ENCODE measurements at places on chromosomes 3 and 15. TPM values are rescaled to one million over a fixed set of nuclear protein-coding genes. Genes with fewer than 3 reads are reported as not detected.

DNA sequence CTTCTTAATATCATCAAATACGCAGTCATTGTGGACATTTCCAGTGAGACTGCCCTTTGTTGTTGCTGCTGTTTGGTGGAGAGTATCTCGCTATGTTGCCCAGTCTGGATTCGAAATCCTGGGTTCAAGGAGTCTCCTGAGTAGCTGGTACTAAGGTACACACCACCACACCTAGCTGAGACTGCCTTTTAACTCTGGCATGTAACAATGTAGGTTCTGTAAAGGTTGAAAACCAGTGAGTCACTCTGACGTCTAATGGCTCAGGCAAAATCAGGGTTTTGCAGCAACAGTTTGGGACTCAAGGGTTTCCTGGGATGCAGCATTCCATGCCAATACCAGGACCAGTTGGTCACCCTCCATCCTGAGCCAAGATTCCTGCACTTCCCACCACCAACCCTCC is 52.2 kb downstream of the AQP9 start:
- peak; percentile 28 for DNase-seq

- peak; percentile 56 for DNase-seq
Measured at GRCh38 chr3:187291512-187292132, at the start of gene MASP1. Gene MASP1, minus strand, starts transcription at chr3:187291737. Its CDS starts 105 bp downstream, at chr3:187291632.

- DNase-seq: no peak
Measured at GRCh38 chr15:26472661-26473060, 300.2 kb downstream of the GABRB3 start.

DNA sequence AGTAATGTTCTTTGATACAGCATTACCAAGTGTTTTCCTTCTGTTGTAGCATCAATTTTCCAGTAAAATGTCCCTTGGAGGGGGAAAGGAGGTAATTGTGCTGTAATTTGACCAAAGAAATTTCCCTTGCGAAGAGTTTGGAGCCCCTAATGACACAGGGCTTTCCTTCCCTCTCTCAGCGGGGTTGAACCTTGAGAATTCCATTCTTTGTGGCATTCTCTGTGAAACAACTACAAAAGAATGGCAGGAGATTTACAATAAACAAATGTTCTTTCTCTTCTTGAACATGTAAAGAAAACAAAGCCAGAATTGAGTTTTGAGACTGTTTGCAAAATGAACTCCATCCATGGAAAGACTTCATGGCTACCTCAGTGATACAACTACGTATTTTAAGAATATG is 53.4 kb downstream of the SIDT1 start:
- no peak for DNase-seq

GRCh38 chr3:124467980-124468902 is 262.0 kb upstream of the UMPS start:
- peak; percentile 29 for DNase-seq

DNA sequence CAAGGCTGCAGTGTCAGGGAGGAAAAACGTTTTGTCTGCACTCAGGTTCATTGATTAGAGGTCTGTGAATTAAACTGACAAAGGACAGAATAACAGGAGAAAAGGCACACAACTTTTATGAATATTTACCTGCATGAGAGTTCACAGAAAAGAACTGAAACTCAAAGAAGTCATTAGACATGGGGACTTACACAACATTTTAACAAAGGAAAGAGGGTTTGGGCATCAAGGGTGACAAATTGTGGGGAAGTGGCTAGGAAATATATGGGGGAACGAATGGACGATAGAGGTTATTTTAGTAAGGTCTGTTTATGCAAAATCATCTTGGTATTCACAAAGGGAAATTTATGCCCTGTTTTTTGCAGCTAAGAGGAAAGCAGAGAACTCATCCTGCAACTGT is 65.6 kb upstream of the C15orf39 start:
- no peak for DNase-seq

GRCh38 chr3:42314411-42314810 is 48.4 kb upstream of the CCK start:
- DNase-seq: no peak

GRCh38 chr15:91329914-91330313 is 229.9 kb downstream of the SV2B start:
- no peak for DNase-seq

DNA sequence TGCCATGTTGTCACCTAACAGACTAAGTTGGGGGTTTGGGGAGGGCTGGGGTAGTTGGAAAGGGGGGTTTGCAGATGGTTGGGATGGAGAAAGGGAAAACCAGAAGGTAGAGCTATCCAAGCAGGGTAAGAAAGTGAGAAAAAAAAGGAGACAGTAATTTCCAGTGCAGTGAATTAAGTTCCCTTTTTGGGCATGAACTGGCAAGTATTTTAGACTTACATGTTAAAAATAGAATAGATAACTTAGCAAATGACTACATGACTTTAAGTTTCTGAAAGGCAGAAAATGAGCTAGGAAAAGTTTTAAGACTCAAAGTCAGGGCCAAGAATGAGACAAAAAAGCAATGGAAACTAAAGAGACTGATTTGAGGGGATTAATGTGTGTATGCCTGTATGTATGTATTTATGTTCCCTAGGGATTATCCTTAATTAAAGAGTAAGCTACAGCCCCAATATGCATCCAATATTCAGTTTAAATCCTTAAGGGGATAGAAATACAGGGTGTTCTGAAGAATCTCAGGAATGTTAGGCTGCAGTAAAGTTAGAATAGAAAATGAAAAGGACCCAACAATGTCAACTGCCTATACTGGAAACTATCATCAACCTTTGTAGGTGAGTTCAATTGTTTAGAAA is 285.2 kb upstream of the MME start:
- DNase-seq: no peak

- peak; percentile 46 for DNase-seq
Measured at GRCh38 chr3:3170998-3171397, 8.5 kb downstream of the CRBN start.

DNA sequence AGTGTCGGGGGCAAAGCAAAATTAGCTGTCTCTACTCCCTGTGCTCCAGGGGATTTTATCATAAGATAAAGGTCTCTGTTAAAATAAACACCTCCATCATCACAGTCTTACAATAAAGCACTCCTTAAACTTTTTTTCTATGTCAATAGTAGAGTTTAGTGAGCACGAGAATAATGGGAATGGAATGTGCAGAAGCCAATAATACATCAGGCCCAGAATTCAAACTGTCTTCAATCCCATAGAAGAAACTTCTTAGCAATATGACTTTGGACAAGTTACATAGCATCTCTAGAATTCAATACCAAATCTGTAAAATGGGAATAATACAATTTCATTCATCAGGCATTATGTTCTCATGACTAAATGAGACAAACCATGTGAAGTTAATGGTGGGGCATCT is 49.0 kb upstream of the EPHA3 start:
- DNase-seq: no peak

DNA sequence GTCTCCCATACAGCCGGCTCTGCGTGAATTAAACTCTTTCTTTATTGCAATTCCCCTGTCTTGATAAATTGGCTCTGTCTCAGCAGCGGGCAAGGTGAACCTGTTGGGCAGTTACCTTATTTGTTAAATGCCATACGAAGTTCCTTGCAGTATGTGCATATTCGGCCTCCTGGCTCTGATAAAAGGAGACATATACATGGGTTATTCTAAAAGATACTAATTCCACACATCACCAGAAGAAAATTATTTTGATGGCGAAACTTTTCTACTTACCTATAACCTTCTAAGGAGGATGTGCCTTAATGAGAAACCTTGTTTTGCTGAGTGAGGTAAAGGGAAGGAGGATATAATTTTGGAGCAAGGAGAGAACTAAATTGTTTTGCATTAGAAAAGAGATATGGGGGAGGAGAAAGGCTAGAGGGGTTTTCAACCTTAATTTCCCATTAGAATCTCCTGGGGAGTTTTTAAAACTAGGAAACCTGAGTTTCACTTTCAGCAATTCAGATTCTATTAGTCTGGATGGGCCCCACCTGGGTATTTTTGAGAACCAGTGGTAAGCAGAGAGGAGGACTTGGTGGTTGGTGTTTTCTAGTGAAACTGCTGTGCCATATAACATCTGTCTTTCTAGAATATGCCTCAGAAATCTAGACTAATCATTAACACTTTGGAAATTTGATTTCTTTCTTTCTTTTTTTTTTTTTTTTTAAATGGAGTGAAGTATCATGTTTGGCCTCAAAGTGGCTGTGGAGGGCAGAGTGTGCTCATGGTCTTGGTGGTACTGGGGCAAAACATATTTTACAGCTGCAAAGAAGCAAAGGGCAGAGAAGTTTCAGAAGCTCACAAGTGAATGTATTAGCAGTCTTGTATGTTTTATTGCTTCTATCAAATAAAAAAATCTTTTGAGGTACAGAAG is 23.0 kb downstream of the NANOGP8 start:
- DNase-seq: no peak

- DNase-seq: peak; percentile 62
Measured at GRCh38 chr15:29822100-29822683, at the start of gene TJP1. Gene TJP1, minus strand, starts transcription at chr15:29822468. Its CDS starts 440 bp downstream, at chr15:29822028.

DNA sequence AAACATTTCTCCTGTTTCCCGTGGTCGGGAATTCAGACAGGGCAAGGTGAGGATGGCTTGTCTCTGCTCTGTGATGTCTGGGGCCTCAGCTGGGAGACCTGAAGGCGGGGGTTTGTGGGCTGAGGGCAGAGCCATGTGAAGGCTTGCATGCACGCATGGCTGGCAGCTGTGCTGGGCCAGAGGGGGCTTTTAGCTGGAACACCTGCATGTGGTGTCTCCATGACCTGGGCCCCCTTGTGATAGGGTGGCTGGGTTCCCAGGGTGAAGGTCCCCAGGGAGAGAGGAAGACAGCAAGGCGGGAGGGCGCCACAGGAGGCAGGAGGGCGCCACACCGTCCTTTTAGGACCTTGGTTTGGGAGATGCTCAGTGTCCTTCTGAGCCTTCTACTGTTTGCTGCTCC is 101.6 kb upstream of the PRR23E start:
- no peak for DNase-seq

- DNase-seq: no peak
Measured at GRCh38 chr3:72535772-72536171, 312.5 kb downstream of the SHQ1 start.

GRCh38 chr3:196788528-196788927 is 48.9 kb downstream of the PAK2 start:
- DNase-seq: no peak

GRCh38 chr3:42148982-42149432 is 57.9 kb downstream of the TRAK1 start:
- peak; percentile 86 for DNase-seq

GRCh38 chr15:99633655-99634054 is 67.9 kb downstream of the MEF2A start:
- no peak for DNase-seq

GRCh38 chr3:130950124-130950523 is 56.2 kb downstream of the ATP2C1 start:
- no peak for DNase-seq

DNA sequence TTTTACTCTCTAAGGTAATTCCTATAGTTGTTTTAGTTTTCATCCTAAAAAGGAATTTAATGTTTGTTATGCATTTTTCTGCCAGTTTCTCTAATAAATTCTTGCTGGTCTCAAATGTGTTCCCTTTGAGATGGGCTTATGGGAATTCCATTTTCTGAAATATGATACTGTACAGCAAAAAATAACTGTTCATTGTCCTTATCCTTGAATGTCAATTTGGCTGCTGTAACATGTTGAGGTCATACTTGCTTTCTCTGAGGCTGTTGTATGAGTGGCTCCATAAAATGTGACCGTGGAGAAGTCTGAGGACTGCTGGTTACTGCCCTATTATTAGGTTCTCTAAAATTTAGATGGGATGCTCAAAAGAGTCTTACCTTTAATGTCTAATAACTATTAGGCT is 266.5 kb downstream of the ADAMTS17 start:
- no peak for DNase-seq

- peak; percentile 68 for DNase-seq
Measured at GRCh38 chr3:171346582-171347300, 113.5 kb downstream of the TNIK start.

DNA sequence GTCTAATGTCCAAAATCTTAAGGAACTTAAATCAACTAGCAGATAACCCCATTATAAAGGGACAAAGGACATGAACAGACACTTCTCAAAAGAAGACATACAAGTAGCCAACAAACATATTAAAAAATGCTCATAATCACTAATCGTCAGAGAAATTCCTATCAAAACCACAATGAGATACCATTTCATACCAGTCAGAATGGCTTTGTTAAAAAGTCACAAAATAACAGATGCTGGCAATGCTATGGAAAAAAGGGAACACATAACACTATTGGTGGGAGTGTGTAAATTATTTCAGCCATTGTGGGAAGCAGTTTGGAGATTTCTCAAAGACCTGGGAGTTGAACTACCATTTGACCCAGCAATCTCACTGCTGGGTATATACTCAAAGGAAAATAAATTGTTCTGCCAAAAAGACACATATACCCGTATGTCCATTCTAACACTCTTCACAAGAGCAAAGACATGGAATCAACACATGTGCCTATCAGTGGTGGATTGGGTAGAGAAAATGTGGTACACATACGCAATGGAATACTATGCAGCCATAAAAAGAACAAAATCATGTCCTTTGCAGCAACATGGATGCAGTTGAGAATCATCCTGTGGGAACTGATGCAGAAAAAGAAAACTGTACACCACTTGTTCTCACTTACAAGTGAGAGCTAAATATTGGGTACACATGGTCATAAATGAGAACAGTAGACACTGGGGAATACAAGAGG is 78.5 kb downstream of the TCF12 start:
- peak; percentile 32 for DNase-seq

DNA sequence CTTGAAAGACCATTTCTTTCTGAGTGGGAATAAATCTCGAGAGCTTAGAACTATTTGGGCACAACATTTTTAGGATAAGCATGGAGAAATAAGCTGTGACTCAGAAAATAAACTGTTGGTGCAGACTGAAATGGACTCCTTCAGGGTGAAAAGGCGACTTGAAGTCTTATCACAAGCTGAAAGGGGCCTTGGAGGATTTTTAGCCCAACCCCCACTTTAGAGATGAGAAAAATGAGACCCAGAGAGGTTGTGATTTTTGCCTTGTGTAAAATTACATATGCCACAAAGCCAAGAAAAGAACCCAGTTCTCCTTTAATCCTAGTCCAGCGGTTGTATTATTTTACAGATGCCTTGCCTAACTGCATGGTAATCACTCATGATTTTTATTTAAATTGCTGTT is 1.5 kb downstream of the ATP1B3 start:
- peak; percentile 60 for DNase-seq

- peak; percentile 40 for DNase-seq
Measured at GRCh38 chr3:138114431-138114918, 933 bp downstream of the DZIP1L start.

Gene IMPG2
- total RNA-seq: 0.65 TPM

Gene FRMD5
- total RNA-seq: 16.3 TPM

Gene STRC
- total RNA-seq: not detected

Gene ALDH1A3
- 197 TPM for total RNA-seq

Gene PPIB
- 811 TPM for total RNA-seq

Gene WDR93
- total RNA-seq: 0.49 TPM

Gene CPNE9
- total RNA-seq: not detected

Gene SST
- total RNA-seq: not detected

Gene BNC1
- total RNA-seq: 0.27 TPM

Gene MESP1
- 0.49 TPM for total RNA-seq

Gene WDR49
- under 0.01 TPM for total RNA-seq

Gene SMCO1
- total RNA-seq: not detected

Gene ISLR
- total RNA-seq: 163 TPM

Gene ATP13A5
- total RNA-seq: not detected

Gene TERC
- total RNA-seq: 124 TPM

Gene TEX9
- 8.3 TPM for total RNA-seq

Gene GATM
- total RNA-seq: 0.57 TPM

Gene MUC20
- 4.5 TPM for total RNA-seq

Gene SEMA4B
- total RNA-seq: 14.5 TPM

Data from fibroblast of the aortic adventitia (primary cell).